Iris pigment epithelial cell (primary cell): ENCODE measurements at places on chromosomes 3 and 15.

DNA sequence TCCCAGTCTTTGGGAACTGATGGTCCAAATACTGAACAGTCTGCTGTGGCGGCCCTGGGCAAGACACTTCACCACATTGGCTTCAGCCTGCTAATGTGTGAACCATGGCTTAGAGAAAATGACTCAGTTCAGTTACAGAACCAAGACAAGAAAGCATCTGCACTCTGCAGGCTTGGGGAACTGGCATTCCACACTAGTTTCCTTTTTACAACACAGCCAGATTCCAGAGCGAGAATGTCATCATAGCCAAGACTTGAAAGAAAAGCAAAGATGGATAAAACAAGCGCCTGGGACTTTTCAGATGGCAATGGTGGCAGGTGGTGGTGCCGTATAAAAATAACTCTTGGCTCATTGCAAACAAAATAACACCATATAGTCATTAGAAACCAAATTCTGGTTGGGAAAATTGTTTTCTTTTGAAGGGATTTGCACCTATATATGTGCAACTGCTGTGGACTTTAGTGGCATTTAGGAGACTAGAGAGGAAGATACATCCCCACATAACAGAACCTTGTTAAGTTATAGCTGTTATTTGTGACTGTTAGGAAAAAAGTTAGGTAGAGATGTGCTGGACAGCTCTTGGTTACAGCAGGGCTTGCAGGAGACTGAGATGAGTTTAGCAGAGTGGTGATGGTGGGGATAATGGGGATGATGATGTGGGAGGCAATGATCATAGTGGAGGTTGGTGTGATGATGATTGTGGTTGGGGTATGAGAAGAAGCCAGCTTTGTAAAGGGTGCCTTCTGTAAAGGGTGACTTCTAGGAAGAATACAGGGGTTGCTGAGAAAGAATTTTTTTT lies 273.6 kb downstream of the THRB start:
- DNase-seq = peak; percentile 98

DNA sequence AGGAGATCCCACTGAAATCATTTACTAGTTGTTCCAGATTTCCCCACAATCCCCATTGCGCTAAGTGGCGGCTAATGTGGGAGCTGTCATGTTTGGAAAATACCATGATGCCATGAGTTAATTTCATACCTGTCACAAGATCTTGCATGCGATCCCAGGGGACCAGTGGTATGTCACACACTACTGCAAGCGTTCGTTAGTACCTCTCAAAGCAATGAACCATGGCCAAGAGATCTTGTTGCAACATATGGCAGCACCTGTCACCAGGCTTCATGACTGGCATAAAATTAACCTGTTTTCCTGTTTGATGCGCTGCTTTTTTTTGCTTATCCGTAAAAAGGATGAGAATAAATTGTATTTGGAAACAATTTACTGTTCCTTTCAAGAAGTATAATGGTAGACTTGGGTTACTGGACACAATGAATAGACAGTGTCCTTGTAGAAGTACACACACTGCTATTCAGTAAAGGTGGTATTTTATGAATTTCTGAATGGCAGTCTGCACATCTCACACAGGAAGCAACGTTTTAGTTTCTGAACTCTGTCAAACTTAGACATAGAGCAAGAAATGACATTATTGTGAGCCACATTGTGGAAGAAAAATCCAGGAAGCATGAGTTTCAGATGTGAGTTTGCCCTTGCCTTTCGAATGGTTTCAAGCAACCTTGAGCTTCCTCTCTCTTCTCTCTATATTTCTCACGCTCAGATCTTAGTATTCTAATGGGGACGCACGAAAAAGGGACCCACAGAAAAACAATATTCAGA lies 81.9 kb downstream of the CHL1 start:
- no peak for DNase-seq

DNA sequence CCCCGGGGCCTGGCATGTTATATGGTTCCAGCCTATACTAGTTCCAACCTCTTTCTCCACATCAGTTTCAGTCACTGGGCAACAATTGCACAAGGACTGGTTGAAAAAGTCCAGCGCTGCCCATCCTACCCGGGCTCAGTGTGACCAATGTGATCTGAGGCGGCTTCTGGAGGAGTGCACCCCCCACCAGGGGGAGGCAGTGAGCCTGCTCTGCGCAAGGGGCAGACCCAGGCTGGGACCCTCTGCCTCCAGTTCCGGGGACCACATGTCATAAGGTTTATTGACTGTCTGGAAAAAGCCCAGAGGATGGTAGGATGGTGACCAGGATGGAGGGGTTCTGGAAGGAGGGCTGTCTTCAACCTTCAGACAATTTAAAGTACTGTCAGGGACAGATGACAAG lies 25.6 kb upstream of the NR2E3 start:
- no peak for DNase-seq

GRCh38 chr3:39207361-39208186 lies 15.2 kb upstream of the XIRP1 start:
- no peak for DNase-seq

DNA sequence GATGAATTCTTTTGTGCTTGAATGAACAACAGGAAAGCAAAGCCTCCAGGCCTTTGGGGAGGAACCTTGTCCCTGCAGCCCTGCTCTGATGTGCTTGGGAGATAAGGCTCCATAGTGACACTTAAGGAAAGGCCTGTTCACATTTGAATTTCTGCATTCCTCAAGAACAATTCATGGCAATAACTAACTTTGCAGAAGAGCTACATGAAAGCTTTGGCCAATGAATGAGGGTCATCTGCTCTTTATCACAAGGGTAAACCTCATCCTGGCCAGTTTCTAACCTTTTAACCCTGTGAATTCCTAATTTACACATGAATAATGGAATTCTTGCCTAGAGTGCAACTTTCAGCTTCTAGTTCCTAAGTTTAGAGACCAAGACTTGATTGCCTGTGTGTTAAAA lies 5.6 kb downstream of the PRTG start:
- DNase-seq = peak; percentile 21

GRCh38 chr15:51401051-51401780 lies 59.8 kb downstream of the GLDN start:
- no peak for DNase-seq

- no peak for DNase-seq
Observed at GRCh38 chr3:40451551-40451950, 5.6 kb upstream of the RPL14 start.

GRCh38 chr3:195269375-195270078 lies 1.4 kb downstream of the XXYLT1 start:
- no peak for DNase-seq

GRCh38 chr3:153972862-153973261 lies 148.3 kb upstream of the ARHGEF26 start:
- no peak for DNase-seq

DNA sequence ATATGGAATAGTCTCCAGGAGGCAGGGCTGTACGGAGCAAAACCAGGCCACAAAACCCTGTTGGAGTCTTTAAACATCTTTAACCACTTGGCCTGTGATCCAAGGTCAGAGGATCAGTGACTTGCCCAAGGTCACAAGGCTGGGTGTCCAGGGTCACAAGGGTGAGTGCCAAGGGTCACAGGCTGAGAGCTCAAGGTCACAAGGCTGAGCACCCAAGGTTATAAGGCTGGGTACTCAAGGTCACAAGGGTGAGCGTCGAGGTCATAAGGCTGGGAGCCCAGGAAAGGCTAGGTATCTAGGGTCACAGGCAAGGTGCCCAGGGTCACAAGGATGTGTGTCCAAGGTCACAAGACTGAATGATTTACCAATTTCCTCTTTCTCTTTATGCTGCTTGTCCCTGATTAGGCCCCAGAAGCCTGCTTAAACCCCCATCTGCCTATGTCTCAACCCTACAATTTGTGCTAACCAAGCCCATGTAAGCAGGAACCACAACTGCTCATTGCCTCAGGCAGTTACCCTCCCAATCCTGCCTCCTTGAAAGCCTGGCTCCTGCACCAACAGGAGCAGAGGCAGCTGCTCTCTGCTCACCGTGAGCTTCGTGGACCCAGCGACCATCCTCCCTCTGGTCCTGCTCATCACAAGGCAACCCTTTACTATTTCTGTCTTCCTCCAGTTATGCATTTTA lies 51.5 kb downstream of the MGLL start:
- DNase-seq = no peak

- peak; percentile 39 for DNase-seq
Observed at GRCh38 chr15:39411102-39411989, 169.5 kb upstream of the THBS1 start.

DNA sequence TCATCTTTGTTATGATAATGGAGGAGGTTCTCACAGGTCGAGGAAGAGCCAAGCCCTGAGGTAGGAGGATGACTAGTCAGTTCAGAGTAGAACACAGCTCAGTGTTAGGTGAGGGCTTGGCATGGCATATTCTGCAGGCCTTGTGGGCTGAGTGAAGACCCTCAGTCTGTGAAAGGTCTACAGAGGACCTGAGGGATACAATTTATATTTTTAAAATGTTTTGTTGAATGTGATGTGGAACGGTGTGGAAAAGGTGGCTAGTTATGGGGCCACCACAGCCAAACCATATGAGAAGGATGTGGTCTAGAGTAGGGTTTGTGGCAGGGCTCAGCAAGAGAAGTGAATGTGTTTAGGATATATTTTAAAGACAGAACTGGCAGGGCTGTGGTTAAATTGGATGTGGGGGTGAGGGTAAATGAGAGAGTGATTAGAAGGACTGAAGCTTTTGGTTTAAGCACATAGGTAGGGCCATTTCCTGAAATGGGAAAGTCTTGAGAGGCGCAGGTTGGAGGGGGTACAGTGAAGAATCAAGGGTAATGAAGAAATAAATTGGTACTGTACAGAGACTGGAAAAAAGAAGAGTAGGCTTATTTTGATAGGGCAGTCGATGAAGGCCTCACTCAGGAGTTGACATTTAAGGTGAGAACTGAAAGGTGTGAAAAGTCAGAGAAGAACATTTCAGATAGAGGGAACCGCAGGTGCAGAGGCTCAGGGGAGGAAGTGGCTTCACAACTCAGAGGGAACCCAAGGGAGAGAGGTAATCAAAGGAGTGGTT lies 60.5 kb downstream of the SPTSSB start:
- DNase-seq = no peak
